AG04450 (cell line): ENCODE measurements at places on chromosomes 11 and 22.

- DNase-seq: no peak
These were observed 73.8 kb downstream of the FAM76B start for GRCh38 chr11:95715777-95716241.

- no peak for DNase-seq
These were observed 214.0 kb downstream of the BRD1 start for GRCh38 chr22:49613511-49614270.

DNA sequence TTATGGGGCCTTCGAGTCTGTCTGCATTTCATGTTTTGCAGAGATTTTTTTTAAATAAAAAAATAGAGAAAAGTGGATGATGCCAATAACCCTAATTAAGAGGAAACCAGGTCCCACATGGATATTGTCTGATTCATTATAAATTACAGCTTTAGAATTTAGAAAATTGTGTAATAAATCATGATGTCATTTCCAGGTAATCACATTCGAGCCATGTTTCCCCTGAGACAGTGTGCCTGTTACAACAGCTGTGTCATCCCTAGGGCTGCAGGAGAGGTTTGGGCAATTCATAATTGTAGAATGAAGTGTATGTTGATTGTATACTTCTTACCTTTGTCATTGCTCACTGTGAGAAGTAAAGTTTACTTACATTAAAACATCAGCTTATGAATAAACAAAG is 38.3 kb downstream of the NCAM1 start:
- no peak for DNase-seq

DNA sequence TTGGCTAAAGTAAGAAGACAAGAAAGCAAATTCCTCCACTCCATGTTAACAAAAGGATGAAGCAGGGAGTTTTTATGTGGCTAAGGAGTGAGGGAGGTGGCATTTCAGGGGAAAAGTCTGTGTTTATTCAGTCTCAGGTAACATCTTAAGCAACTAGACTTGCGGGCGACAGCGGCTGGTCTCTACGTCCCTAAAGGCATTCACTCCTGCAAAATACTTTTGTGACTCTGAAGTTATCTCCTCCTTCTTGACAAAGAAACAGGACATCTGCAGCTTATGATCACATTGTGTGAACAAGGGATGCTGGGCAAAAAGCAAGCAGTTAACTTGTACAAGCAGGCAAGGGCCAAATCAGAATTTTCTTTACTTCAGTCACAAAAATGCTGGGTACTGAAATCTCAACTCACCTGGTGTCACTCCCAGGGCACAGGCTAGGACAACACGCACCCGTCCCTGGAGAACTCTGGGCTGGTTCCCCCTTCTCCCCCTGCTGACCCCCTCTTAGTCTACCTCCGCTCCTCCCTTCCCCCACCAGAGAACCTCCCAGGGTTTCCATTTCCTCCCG is 38.3 kb downstream of the IGLL5 start:
- DNase-seq: no peak

- no peak for DNase-seq
These were observed 54.9 kb upstream of the LRRC55 start for GRCh38 chr11:57126766-57127400.

- no peak for DNase-seq
These were observed 39.0 kb upstream of the ADA2 start for GRCh38 chr22:17258015-17258787.

- DNase-seq: no peak
These were observed 199.3 kb downstream of the PGR start for GRCh38 chr11:100930185-100930778.

- DNase-seq: no peak
These were observed 36.3 kb upstream of the SHISAL1 start for GRCh38 chr22:44348971-44349560.

- no peak for DNase-seq
These were observed 24.1 kb upstream of the ASPHD2 start for GRCh38 chr22:26404851-26405421.

GRCh38 chr22:17260298-17260697 is 41.1 kb upstream of the ADA2 start:
- no peak for DNase-seq

GRCh38 chr22:46737976-46738646 is at the start of gene CERK:
TSS of gene CERK (minus strand) at chr22:46738252. CDS start at chr22:46738148, 104 bp downstream.
- DNase-seq: no peak

GRCh38 chr11:70145071-70145470 is 58.0 kb upstream of the FADD start:
- no peak for DNase-seq
